DMS79 (cell line): ENCODE measurements at places on chromosomes 5 and 9.

GRCh38 chr5:61732369-61732768 lies 400.3 kb downstream of the ZSWIM6 start:
- DNase-seq: no peak

DNA sequence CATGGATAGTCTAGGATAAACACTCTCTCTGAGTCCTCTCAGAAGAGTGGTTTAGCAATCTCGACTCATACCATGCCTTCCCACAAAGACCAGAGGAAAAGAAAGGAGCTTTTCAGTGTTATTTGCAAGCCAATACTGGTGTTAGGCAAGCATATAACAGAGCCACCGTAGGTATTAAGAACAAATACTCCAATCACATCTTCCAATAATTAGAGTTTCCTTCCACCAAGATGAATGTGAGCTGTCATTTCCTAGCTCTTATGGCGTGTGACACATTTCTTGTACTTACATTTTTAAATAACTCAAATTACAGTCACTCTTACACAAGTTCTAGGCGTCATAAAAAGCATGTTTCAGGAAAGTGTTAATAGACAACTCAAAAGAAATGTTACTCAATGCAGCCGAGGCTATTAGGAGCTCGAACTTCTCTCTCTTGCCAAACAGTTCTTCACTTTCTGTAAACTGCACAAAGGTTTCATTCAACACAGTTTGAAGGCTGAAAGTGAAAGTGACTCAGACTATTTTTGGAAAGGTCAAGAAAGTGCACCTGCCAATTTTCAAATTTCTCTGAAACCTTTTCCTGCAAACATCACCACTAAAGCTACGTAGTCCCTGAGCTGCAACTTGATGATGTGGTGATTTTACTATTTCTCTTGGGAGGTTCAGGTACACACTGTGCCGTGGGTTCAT lies 153.8 kb downstream of the AUH start:
- no peak for DNase-seq

GRCh38 chr9:88291856-88292255 lies 96.4 kb upstream of the SPIN1 start:
- no peak for DNase-seq

- no peak for DNase-seq
Measured at GRCh38 chr5:62935660-62936059, 357.0 kb downstream of the LRRC70 start.

GRCh38 chr5:65902104-65902503 lies 24.3 kb upstream of the ERBIN start:
- no peak for DNase-seq

DNA sequence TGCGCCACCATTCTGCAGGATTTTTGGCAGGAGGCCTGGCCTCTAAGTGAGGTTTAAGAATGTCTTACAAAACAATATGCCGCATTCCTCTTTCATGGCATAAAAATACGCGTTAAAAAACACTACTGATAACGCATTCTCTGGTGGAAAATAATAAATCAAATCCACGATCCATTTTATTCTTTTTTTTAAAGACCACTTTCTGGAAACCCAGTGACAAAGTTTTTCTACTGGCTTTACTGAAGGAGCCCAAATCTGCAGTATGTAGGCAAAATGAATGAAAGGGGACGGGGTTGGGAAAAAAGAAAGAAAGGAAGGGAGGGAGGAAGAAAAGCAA lies 2.0 kb downstream of the SV2C start:
- DNase-seq: no peak

- peak; percentile 1 for DNase-seq
Measured at GRCh38 chr5:141672841-141673813, 8.9 kb downstream of the ARAP3 start.

DNA sequence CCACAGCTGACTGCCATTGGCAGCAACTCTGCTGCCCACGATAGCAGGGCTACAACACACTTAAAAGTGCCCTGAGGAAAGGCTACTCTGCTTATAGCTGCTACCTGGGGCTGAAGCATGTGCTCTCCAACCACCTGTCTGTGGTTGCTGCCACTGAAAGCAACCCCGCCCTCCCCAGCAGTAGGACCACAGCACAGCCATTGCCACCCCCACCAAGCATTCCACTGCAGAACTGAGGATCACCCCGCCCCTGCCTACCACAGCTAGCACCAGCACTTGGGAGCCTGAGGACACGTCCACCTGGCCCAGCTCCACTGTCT lies 85.8 kb downstream of the LPAR1 start:
- no peak for DNase-seq

- no peak for DNase-seq
Measured at GRCh38 chr5:159913048-159913447, 3.2 kb upstream of the ADRA1B start.

- DNase-seq: no peak
Measured at GRCh38 chr5:108266242-108266641, 115.7 kb downstream of the FBXL17 start.

- peak; percentile 2 for DNase-seq
Measured at GRCh38 chr5:65262096-65262495, 219.6 kb downstream of the ADAMTS6 start.

GRCh38 chr9:117714282-117714681 lies 10.1 kb downstream of the TLR4 start:
- no peak for DNase-seq

DNA sequence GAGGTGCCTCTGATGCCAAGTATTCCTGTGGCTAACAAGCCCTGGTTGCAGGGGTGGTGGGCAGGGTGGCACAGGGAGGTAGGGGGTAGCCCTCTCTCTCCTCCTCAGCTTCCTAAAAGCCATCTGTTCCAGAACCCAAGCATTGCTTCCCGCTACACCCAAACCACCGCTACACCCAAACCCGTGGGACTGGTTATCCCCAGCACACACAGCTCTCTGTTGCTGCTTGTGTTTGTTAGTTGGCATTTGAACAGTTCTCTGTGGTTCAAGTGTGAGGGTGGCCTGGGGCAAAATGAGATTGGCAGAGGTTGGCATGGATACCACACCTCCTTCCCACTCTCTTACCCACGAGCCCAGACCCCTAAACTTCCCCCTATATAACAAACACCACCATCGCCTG lies 40.4 kb downstream of the SPARC start:
- DNase-seq: no peak

- no peak for DNase-seq
Measured at GRCh38 chr5:146339715-146340259, 1.1 kb downstream of the POU4F3 start.

- no peak for DNase-seq
Measured at GRCh38 chr5:18959535-18959934, 1028.5 kb downstream of the CDH18 start.

- DNase-seq: no peak
Measured at GRCh38 chr9:79955300-79955699, 383.5 kb downstream of the TLE4 start.

DNA sequence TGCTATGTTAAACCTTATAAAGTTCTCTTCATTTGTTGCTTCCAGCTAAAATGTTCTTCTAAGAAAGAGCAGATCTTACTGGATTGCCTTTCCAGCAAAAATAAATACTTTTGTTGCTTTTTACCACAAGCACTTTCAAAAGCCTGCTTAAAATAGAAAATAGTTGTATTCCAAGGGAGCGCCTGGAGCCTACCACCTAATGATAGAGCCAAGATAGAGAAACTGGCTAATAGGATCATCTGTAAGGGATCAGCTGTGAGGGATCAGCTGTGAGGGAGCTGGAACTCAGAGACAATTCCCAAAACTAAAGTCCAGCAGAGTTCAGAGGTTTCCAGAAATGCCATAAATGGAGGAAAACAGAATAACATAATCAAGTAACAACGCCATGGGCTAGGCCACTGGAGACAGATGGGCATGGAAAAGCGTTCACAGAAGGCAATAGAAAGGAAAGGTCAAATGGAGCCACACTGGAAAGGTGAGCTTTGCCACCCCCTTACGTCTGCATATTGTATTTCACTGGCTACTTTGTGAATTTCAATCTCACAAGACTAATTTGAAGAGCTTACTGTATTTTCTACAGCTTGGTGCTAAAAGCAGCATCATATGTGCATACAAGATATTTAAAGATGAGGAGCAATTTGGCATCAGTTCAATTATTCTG lies 140.6 kb upstream of the TLE4 start:
- no peak for DNase-seq

- no peak for DNase-seq
Measured at GRCh38 chr9:80061940-80062339, 490.2 kb downstream of the TLE4 start.

GRCh38 chr5:36519881-36520280 lies 86.5 kb upstream of the SLC1A3 start:
- DNase-seq: no peak

DNA sequence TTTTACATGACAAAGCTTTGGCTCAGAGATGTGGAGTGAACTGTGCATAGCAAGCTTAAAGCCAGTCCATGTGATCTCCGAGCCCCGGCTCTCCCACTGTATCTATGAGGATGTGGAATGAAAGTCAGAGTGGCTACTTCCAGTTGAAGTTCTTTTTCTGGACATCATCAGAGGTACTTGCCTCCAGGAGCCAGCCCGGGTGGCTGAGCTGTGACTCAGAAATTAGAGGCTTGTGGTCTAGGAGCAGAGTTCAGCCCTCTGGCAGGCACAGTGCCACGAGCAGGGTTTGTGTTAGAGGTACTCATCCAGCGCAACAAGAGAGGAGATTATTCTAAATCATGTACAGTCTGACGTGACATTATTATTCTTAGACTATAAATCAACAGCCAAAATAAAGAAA lies 322.5 kb downstream of the CDK5RAP2 start:
- no peak for DNase-seq

- no peak for DNase-seq
Measured at GRCh38 chr9:98593354-98594253, 115.1 kb downstream of the GABBR2 start.

DNA sequence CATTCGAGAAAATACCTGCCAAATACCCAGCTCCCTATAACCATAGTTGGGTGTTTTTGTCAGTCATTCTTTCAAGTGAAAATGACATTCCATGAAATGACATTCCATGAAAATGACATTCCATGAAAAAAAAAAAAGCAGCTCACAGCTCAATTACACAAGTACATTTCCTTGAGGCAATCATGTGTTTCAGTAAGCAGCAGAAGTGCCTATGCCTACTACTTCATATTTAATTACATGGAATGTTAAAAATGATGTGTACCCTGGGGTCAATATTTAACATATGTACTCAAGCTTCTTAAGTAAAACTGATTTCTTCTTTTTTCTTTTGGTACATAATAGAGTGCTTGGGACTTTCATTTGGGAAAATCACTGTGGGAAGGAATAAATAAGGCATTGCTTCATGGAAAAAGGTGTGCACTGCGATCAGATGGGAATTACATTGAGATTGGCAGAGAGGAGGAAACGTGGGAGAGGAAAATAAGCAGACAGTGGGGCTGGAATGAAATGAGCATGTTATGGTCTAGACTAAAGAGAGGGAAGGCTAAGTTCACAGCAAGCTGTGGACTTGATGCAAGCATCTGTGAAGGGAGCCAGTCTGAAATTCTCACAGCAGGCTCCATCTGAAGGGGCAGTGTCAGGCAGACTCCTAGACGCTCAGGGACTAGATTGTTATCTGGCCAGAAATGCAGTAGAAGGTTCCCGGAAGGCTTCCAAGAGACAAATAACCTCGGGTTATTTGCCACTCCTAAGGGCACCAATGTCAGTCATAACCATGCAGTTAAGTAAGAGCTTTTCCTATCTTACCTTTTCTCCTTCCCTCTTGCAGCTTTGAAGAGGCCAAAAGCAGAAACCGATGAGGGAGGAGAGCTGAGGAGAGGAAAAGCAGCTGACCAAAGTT lies 15.2 kb upstream of the SPATA9 start:
- peak; percentile 25 for DNase-seq

- DNase-seq: no peak
Measured at GRCh38 chr5:38867032-38867398, 21.2 kb downstream of the OSMR start.

GRCh38 chr5:3598769-3599211 lies 3.2 kb downstream of the IRX1 start:
- no peak for DNase-seq

GRCh38 chr5:40405230-40405629 lies 274.5 kb upstream of the PTGER4 start:
- DNase-seq: no peak

DNA sequence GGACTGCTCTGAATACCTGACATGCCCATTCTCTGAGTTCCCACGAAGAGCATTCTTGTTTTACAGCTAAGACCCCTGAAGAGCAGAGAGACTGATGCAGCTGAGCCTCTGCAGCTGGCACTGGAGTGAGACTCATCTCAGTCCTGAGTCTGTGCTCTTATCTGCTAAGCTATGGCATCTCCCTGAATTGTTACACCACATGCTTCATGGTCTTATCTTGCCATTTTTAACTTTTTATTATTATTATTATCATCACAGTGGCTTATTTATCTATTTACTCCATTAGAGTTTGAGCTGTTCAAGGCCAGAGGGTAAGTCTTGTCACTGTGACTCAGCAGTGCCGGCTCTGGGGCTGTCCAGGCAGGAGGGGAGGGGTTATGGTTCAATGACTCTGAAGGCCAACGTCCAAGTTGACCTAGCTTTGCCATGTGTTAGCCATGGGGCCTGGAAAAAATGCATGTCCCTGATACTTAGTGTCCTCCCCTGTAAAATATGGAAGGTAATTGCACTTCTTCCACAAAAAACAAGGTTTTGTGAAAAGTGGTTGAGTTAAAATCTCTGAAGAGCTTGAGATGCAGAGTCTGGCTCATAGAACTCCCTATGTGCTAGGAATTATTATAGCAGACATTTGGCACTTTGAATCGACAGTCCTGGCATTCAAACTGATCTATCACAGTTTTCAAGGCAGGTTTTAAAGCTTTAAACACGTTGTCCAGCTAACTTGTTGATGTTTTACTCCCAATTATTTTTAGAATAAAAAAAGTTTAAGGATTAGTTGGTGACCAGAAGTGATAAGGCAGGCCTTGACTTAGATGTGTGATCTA lies 94.6 kb downstream of the ALDH1A1 start:
- no peak for DNase-seq

DNA sequence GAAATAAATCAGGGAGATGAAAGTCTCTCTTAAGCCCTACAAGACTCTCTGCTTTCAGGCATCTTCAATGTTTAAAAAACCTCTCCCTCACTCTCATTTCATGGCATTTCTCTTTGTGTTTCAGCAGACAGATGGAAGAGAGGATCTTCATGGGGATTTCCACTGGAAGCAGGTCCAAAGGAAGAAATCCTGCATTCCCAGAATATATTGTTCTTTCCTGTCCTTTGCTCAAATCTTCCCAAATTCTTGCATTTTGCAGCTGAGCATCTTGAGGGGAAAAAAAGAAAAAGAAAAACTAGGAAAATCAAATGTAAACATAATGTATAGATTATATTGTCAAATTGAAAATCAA lies 382.2 kb downstream of the ENC1 start:
- DNase-seq: no peak
